Stimulated activated CD4-positive, alpha-beta T cell treated with anti-CD3 and anti-CD28 coated beads, Interleukin-12 subunit alpha, Interleukin-12 subunit beta, amount 100 ng/mL, for 48 hours (primary cell): ENCODE measurements at places on chromosomes 7 and 10.

DNA sequence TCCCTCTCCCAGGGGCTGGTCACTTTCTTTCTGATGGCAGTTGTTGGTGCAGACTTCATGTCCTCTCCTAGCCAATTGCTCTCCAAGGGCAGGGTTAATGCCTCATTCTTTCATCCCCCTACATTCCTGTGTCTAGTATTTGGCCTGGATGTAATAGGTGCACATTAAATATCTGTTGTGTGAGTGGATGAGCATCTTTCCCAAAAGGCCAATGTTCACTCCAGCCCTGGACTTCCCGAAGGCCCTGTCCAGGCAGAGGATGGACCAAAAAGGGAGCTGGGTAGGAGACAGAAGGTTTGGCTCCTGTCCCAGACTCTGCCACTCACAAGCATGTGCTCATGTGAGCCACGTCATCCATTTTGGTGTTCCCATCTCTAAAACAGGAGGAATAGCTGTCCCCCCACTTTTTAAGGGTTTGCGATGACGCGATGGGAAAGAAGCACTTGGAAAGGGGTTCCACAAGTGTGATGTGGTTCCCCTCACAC lies 47.5 kb downstream of the RGS10 start:
- no peak for DNase-seq

DNA sequence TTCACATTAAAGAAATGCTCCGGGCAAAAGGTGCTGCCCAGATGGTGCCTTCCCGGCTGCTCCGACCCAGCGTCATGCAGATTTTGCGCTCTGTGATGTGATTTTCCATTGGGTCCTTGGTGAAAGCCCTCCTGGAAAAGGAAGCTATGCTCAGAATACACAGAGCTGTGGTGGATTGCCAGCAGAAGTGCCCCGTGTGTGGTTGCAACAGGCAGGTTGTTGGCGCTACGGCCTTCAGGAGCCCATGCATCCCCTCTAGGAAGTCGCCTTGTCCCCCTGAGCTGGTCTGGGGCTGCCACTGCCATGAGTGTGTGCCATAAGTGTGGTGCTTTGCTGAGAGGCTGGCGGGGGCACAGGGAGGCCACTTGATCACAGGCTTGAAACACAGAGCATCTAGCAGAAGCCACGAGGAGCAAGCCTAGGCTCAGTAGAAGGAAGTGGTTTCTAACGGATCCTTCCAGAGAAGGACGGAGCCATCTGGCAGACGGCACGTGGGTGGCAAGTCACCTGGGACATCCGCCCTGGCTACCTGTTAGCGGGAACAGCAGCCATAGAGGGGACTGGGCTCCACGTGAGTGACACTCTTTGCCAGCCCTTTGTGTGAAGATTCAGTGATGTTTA lies 210.9 kb downstream of the CUX1 start:
- no peak for DNase-seq

GRCh38 chr10:43444897-43445466 lies 8.1 kb downstream of the ZNF487 start:
- no peak for DNase-seq

GRCh38 chr7:29527505-29528108 lies 36.0 kb upstream of the PRR15 start:
- no peak for DNase-seq

GRCh38 chr10:78553792-78554191 lies 515.0 kb upstream of the ZMIZ1 start:
- no peak for DNase-seq

DNA sequence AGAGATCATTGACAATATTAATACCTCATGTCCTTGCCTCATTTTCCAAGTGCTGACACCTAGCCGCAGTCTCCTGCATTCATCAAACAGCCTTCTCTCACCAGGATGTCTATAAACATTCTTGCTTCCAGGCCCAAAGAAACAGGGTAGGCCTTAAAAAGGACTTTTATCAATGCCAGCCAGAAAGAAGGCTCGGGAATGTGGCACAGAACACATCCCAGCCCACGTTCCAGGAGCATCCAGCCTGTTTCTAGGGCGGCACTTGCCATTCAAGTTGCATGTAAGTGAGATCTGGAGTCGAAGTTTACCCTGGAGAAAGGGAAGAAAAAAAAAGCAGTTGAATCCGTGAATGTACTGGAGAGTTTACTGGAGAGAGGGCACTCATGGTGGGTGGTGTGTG lies 1083.1 kb downstream of the KCNMA1 start:
- no peak for DNase-seq

DNA sequence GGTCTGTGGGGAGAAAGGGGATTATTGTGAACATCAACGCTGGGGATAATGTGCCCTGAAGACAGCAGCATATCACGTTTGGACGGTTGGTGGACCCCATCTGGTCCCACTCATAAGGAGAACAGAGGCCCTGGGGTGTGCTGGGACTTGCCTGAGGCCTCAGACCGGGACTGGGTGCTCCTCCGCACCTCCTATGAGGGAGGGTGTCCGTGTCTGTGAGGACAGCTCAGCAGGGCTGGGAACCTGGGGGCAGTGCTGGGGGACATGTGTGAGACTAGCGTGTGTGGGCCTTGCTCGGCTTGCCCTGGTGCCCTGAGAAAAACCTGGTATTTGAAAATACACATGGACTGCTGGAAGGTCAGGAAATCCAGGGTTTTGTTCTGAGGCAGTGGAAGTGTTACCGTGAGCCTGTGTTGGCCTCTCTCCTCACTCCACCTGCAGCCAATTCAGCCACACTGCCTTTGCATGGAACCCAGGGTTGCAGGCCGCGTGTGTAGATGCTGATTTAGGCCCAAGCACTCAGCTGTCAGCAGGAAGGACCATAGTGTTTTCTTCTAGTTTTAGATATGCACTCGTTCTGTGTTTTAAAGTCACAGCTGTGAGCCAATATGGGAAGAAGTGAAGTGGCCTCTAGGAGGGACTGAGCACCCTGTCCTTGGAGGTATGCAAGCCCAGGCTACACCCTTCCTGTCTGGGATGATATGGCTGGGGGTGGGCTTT lies 13.4 kb upstream of the SH2D4B start:
- no peak for DNase-seq
